Smooth muscle cell of the pulmonary artery (primary cell): ENCODE measurements at places on chromosomes 3 and 15. TPM values are rescaled to one million over a fixed set of nuclear protein-coding genes. Genes with fewer than 3 reads are reported as not detected.

Gene TMEM212
- not detected in 2 replicates for total RNA-seq

Gene A4GNT
- total RNA-seq: not detected in 2 replicates

Gene WNT5A
- total RNA-seq: 12.4 and 80.7 TPM in 2 replicates

Gene KCNMB2
- total RNA-seq: not detected in 2 replicates

Gene SLC2A2
- total RNA-seq: not detected in 2 replicates

Gene GABRA5
- total RNA-seq: not detected in 2 replicates

Gene ADCY5
- 0.13 and 0.91 TPM in 2 replicates for total RNA-seq

Gene CCR8
- total RNA-seq: not detected in 2 replicates
